ENCODE measurements at places on chromosomes 1 and 21. TPM values are rescaled to one million over a fixed set of nuclear protein-coding genes. Genes with fewer than 3 reads are reported as not detected.

DNA sequence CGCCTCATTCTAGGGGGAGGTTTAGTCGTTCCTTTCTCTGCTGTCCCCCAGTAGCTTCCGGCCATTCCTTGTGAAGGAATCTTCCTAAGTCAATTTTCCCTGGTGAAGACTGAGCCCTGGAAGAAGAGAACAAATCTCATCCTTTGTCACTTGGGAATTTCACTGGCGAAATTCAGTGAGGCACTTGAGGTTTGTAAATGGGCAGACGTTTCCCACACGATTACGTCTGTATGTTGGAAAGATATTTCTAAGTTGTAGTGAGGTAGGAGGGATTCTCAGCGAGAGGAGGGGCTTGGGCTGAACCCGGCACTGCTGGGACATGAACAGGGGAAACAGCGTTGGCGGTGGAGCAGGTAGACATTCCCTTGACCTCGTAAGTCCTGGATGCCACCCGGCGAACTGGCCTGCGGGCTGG lies 47.2 kb downstream of the GALNT2 start:
- H3K4me3 ChIP-seq = no peak overlapping the region
- no peak overlapping the region for H3K27ac ChIP-seq
- H3K27me3 ChIP-seq = no peaks in the 10 kb centered on the region

DNA sequence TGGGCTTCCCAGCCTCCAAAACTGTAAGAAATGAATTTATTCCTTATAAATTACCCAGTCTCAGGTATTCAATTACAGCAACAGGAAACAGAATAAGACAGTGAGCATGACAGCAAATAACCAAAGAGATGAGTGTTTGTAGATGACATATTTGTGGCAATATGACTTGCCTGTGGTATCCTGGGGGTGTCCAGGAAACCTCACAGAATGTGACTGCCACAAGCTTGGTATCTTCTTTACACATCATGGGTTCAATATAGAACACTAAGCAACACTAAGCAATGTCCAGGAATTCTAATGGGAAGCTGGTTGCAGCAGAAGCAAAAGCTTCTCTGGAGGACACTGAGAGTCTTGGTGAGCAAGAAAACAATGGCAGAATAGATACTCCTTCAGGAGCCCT lies 236.4 kb upstream of the BEND5 start:
- H3K27me3 ChIP-seq = no peaks in the 10 kb centered on the region
- H3K36me3 ChIP-seq = no peaks in the 10 kb centered on the region
- H3K4me3 ChIP-seq = no peak overlapping the region
- DNase-seq = no peak
- H3K27ac ChIP-seq = no peak overlapping the region

DNA sequence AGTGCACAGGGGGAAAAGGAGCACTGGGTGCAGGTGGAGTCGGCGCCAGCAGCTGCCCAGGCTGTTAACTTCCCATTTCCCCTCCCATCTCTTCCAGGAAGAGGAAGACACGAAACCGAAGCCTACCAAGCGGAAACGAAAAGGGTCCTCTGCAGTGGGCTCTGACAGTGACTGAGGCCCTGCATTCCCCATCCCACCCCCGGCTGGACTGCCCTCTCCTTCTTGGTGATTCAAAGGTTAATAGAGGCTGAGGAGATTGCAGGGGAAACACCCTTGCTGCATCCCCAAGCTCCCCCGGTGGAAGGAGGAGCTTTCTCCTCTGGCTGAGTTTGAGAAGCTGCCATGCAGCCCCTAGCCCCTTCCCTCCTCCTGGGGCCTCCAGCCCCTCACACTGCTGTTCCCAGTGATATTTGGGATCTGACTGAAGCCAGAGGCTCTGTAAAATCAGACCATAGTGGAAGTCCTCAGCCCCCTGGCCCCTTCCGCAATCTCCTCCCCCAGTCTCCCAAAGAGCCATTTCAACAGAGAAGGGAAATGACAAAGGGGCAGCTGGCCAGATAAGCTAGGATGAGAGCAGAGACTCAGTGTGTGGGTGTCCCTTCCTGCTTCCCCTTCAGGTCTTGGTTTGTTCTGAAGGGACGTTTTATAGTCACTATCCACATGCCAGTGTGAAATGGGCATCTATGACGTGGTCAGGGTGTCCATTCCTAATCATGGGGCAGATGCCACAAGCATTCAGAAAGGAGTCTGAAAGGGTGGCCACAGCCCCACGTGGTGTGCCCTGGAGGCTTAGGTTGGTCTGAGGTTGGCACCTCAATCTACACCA lies 1.9 kb upstream of the SLC27A3 start:
- no peak for DNase-seq
- no peaks in the 10 kb centered on the region for H3K27me3 ChIP-seq
- H3K4me1 ChIP-seq = peaks cover 21% of the 10 kb centered on the region
- H3K36me3 ChIP-seq = peaks cover 13% of the 10 kb centered on the region

- DNase-seq = no peak
- no peak overlapping the region for H3K27ac ChIP-seq
- no peaks in the 10 kb centered on the region for H3K36me3 ChIP-seq
- H3K4me3 ChIP-seq = no peak overlapping the region
Measured at GRCh38 chr1:108534759-108535158, 25.1 kb upstream of the EEIG2 start.

DNA sequence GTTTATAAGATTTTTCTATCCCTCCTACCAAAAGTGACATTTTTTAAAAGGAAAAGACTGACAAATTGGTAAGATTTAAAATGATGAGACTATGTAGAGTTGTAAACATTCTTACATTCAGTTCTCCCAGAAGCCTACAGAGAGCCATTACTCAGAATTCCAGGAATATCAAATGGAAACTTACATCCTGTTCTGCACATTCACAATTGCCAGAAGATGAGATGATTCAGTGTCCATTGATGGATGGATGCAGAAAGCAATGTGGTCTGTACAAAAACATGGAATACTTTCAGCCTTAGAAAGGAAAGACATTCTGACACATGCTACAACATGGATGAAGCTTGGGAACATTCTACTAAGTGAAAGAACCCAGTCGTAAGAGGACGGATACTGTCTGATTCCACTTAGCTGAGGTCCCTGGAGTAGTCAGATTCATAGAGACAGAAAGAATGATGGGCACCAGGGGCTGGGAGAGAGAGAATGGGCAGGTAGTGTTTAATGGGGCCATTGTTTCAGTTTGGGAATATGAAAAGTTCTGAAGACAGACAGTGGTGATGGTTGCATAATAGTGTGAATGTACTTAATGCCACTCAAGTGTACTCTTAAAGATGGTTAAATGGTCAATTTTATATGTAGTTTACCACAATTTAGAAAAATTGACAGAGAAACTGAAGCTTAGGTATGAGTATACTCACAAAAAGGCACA lies 16.6 kb downstream of the MX1 start:
- no peak overlapping the region for H3K4me3 ChIP-seq
- no peak overlapping the region for H3K27ac ChIP-seq
- H3K27me3 ChIP-seq = no peaks in the 10 kb centered on the region
- H3K4me1 ChIP-seq = no peaks in the 10 kb centered on the region

GRCh38 chr1:172882385-172882784 lies 168.4 kb downstream of the TNFSF18 start:
- DNase-seq = no peak
- peaks cover 6% of the 10 kb centered on the region for H3K36me3 ChIP-seq
- H3K27me3 ChIP-seq = no peaks in the 10 kb centered on the region
- peaks cover 23% of the 10 kb centered on the region for H3K4me1 ChIP-seq
- no peak overlapping the region for H3K27ac ChIP-seq

GRCh38 chr1:27563591-27564471 lies 40.1 kb downstream of the AHDC1 start:
- no peaks in the 10 kb centered on the region for H3K27me3 ChIP-seq
- no peaks in the 10 kb centered on the region for H3K36me3 ChIP-seq
- H3K27ac ChIP-seq = peak overlapping the region; percentile 45
- H3K4me3 ChIP-seq = no peak overlapping the region

- peaks cover 10% of the 10 kb centered on the region for H3K4me1 ChIP-seq
- no peak overlapping the region for H3K4me3 ChIP-seq
- DNase-seq = no peak
- H3K36me3 ChIP-seq = peaks cover 7% of the 10 kb centered on the region
Measured at GRCh38 chr1:35962952-35963351, 32.0 kb downstream of the AGO3 start.

- no peaks in the 10 kb centered on the region for H3K27me3 ChIP-seq
- H3K27ac ChIP-seq = no peak overlapping the region
- H3K4me1 ChIP-seq = no peaks in the 10 kb centered on the region
Measured at GRCh38 chr1:37544530-37544929, 9.6 kb downstream of the SNIP1 start.

- peaks cover 15% of the 10 kb centered on the region for H3K4me1 ChIP-seq
- peaks cover 8% of the 10 kb centered on the region for H3K36me3 ChIP-seq
- H3K4me3 ChIP-seq = no peak overlapping the region
- peak overlapping the region; percentile 81 for H3K27ac ChIP-seq
Measured at GRCh38 chr1:1847061-1847850, 43.6 kb downstream of the GNB1 start.

DNA sequence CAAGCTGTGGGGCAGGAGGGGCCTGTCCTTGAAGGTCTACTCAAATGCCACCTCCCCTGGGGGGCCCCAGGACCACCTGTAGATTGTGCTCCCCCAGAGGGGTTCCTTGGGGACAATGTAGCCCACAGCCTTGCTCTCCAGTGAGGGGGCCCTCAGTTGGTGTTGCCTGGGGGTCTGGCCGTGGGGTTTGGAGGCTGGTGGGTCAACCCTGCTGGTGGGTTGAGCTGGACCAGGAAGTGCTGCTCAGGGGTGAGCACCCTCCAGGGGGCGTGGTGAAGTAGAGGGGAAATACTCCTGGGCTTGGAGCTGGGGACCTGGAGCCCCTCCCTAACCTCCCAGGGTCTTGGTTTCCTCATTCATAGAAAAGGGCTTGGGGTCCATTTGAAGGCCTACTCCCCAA lies 143.6 kb upstream of the WNT4 start:
- peaks cover 24% of the 10 kb centered on the region for H3K4me1 ChIP-seq
- H3K4me3 ChIP-seq = no peak overlapping the region
- no peaks in the 10 kb centered on the region for H3K36me3 ChIP-seq
- H3K27ac ChIP-seq = peak overlapping the region; percentile 7
- peaks cover 1% of the 10 kb centered on the region for H3K27me3 ChIP-seq

DNA sequence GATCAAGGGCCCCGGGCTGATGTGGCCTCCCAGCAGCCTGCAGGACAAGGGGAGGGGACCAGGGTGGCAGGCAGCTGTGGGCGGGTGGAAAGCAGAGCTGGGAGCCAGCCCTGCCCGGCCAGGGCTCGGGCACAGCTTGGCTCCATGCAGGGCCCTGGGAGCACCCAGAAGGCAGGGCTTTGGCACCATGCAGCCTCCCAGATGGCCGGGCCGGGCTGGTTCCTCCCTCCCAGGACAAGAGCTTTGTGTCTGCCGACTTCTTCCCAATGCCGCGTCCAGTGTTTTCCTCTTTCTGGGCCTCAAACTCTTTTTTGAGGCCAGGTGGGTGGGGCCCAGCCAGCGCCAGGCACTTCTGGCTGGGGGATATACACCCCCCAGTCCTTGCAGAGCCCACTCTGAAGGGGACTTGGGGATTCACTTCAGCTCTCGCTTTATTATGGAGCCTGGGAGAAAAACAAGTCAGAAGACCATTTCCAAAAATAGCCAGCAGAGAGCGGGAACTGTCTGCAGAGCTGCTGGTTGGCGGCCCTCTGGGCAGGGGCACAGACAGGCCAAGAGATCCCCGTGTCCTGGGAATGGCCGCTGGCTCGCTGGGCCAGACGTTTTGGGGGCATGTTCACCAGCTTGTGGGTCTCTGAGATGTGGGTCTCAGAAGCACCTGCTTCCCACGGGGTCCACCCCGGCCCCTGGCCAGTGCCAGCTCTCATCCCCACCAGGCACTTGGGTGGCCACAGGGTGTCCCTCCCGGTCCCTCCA lies 103.8 kb upstream of the ARHGEF16 start:
- H3K36me3 ChIP-seq = no peaks in the 10 kb centered on the region
- DNase-seq = no peak
- no peak overlapping the region for H3K4me3 ChIP-seq

GRCh38 chr1:34970829-34971228 lies 14.3 kb downstream of the TMEM35B start:
- H3K27me3 ChIP-seq = no peaks in the 10 kb centered on the region
- H3K4me3 ChIP-seq = no peak overlapping the region
- H3K36me3 ChIP-seq = peaks cover 1% of the 10 kb centered on the region
- no peak overlapping the region for H3K27ac ChIP-seq
- no peaks in the 10 kb centered on the region for H3K4me1 ChIP-seq

- DNase-seq = no peak
- peaks cover 53% of the 10 kb centered on the region for H3K36me3 ChIP-seq
- no peak overlapping the region for H3K4me3 ChIP-seq
Measured at GRCh38 chr1:212402666-212403321, 11.9 kb downstream of the PACC1 start.

STUM gene
- 0.07 TPM for total RNA-seq

CELA2A gene
- total RNA-seq = not detected

AXDND1 gene
- 1.4 TPM for total RNA-seq

PLA2G5 gene
- not detected for total RNA-seq

CDK18 gene
- 28.7 TPM for total RNA-seq

SLC5A9 gene
- total RNA-seq = not detected

NHLH1 gene
- 0.32 TPM for total RNA-seq

PTPN22 gene
- 0.11 TPM for total RNA-seq

HUNK gene
- total RNA-seq = 61.4 TPM
